ENCODE measurements at places on chromosomes 2 and 18.

GRCh38 chr2:54605836-54606235, 117.6 kb upstream of the EML6 start:
- no peak for DNase-seq

DNA sequence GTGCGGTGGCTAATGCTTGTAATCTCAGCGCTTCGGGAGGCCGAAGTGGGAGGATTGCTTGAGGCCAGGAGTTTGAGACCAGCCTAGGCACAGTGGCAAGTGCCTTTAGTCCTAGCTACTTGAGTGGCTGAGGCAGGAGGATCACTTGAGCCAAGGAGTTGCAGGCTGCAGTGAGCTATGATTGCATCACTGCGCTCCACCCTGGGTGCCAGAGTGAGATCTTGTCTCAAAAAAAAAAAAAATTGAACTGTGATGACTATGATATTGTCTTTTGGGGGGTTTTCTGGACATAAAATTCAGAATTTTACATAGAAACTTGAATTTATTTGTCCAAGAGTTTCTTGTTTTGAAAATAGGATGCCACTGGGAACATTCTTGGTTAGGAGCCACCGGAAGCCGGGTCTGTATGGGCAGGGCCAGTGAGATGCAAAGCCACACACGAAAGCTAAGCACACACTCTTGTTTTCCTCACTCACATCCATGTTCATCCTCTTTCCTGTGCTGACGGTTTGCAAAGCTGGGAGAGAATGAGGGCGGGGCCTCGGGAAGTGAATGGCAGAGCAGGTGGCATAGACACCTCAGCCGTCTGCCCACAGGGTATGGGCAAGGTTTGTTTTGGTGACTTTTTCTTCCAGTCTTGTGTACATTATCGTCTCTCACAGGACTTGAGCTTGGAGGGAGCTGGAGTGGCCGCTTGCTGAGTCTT, 12.6 kb downstream of the AGAP1 start:
- peak; percentile 51 for DNase-seq

- DNase-seq = no peak
These were observed at the start of gene SLC38A11 for GRCh38 chr2:164954954-164955701. SLC38A11 (minus strand) TSS chr2:164955525; CDS start chr2:164955247, 278 bp downstream.

GRCh38 chr18:55317324-55317723, 270.7 kb downstream of the TCF4 start:
- DNase-seq = no peak

GRCh38 chr2:23618794-23619530, 234.0 kb downstream of the KLHL29 start:
- no peak for DNase-seq

GRCh38 chr2:128789776-128790455, 471.2 kb upstream of the HS6ST1 start:
- DNase-seq = no peak

GRCh38 chr2:8086357-8086756, 595.5 kb upstream of the ID2 start:
- no peak for DNase-seq

- DNase-seq = no peak
These were observed 17.7 kb downstream of the TUBB6 start for GRCh38 chr18:12325726-12326245.

DNA sequence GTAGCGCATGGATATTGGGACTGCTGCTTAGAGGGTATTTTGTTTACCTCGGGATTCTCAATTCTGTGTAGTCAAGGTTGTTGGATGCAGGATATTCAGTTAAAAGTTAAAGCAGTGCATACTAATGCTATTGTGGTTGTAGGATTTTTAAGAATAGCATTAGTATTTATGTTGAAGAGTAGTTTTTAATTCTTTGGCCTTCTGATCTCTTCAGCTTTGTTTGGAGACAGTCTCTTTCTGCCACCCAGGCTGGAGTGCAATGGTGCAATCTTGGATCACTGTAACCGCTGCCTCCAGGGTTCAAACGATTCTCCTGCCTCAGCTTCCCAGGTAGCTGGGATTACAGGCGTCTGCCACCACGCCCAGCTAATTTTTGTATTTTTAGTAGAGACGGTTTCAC, 1.5 kb downstream of the RHBDD1 start:
- DNase-seq = no peak

GRCh38 chr18:4544142-4544541, 89.0 kb upstream of the DLGAP1 start:
- no peak for DNase-seq

DNA sequence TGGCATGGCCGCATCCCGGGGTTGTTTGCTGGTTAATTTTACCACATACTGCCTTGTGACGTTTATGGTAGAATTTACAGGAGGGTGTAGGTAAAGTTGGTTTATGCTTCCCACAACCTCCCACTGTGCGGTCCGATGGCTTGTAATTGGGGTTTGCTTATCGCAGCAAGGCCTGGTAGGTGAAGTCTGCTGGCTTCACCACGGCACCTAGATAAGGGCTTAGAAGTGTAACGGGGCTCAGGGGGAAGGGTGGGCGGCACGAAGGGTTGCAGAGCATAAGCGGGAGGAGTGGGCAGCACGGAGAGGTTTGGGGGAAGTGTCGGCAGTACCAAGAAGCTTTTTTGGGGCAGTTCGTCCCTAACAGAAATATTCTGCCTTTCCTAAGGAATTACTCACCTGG, 39.0 kb upstream of the TMEM131 start:
- DNase-seq = no peak

DNA sequence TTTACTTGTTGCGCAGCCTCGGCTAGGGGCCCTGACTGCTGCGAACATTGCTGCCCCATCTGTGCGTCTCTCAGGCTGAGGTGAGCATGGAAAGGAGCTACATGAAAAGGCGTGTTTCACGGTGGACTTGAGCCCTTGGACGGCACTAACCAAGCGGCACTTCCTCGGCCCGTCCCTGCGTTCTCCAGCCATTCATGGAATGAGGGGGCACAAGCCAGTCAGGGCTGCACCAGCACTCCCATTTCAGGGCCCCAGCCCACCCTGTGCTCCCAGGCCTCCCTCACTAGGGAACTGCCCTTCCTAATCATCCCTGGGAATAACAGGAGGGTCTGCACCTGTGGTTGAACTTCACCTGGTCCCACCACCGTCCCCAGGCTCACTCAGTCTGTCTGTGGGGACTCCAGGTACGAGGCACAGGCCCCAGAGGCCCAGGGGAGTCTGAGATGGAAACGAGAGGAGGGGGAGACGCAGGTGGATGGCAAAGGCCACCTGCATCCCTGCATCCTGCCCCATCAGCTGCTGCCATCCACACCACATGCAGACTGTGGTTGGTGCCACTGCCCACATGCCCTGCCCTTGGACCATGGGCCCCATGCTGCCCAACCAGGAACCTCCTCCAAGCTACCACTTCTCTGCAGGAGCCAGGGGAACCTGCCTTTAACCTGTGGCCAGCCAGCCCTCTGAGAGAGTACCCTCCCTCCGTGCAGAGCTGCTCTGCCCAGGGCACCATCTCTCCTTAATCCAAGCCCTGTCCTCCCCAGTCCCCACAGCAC, 99.7 kb downstream of the EIPR1 start:
- no peak for DNase-seq

GRCh38 chr2:73972846-73973245, 11.9 kb upstream of the TET3 start:
- no peak for DNase-seq

- no peak for DNase-seq
These were observed 77.7 kb upstream of the PELI1 start for GRCh38 chr2:64221935-64222334.

DNA sequence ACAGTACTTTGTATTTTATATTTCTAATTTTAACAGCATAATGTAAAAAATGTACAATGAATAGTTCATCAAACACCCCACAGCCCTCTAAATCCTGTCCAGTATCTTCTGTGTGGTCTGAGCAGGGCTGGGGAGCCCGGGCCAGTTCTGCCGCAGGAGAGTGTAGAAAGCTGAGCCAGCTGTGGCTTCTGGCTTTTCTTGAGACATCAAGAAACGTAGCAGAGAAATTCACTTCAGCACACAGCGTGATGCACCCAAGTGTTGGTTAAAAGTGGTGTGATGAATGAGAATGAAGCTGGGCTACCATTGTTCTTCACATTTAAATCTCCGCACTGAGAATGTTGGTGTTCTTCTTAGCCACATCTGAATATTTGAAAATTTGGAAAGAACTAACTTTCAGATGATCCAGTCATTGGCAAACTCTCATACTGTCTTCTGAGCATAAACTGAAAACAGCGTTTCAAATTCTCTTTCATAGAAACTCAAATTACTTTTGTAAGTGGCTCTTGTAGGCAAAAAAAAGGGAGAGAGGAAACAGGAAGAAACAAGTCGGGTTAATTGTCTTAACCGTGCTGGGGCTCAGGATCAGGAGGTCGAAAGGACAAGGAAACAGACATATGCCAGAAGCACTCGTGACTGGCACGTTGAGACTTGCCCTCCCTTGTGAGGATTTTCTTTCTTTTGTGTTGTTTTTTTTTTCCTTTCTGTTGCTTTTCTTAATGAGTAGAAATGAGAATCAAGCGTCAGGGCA, 23.4 kb upstream of the TMEM87B start:
- no peak for DNase-seq

GRCh38 chr2:146386096-146386495, 1458.7 kb upstream of the ACVR2A start:
- DNase-seq = no peak

DNA sequence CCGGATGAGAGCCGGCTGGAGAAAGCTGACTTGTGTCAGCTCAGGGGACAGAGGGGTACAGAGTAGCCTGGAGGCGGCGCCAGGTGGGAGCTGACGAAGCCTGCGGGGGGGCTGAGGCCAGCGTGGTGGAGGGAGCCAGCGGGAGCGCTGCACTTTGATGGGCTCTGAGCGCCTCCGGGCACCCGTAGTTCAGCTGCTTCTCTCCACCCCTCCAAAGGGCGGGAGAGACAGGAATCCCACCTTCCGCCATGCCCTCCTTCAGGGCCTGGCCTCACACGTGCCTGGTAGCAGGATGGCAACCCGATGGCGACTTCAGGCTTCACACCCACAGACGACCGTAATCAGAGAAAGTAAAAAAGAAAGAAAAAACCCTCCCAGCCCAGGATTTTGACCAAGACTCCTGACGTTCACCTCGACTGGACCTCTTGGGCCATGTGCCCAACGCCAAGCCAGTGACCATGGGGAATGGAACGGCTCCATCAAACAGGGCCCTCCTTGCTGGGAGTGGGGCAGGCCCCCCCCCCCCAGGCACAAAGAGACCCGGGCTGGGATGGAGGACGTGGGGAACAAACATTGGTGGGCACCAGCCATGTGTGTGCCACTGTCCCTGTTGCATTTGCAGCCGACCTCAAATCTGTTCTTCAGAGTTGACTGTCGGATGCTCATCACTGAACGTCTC, 60.7 kb upstream of the ASAP2 start:
- DNase-seq = no peak

- DNase-seq = no peak
These were observed 43.0 kb downstream of the STAT1 start for GRCh38 chr2:190970873-190971506.

DNA sequence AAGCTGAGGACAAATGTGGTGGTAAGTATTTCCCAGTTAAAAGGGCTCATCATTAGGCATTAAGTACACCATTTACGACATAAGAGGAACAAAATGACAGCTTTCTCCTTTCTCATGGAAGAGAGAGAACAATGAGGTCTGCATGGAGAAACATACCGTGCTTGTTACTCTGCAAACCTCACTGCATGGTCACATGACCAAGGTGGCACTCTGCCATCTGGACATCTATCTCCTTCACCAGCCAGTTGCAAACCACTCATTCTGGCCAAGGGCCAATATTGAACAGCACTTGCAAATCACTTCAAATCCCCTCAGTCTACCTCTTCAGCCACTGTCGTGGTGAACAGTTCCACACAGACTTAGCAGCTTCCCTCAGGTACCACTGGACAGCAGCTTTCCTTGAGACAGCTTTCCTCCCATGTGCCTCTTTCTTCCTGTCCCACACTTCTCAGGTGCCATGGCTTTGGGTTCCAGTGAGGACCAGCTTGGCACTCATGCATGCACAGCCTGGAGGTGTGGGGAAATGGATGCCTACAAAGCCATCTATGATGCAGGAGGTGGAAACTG, 29.5 kb upstream of the DPP4 start:
- no peak for DNase-seq

- DNase-seq = no peak
These were observed 214.6 kb downstream of the SETBP1 start for GRCh38 chr18:44895176-44895798.

GRCh38 chr2:176002688-176003210, 682 bp upstream of the LNPK start:
- no peak for DNase-seq

GRCh38 chr18:25146512-25146910, 205.5 kb downstream of the ZNF521 start:
- DNase-seq = no peak

DNA sequence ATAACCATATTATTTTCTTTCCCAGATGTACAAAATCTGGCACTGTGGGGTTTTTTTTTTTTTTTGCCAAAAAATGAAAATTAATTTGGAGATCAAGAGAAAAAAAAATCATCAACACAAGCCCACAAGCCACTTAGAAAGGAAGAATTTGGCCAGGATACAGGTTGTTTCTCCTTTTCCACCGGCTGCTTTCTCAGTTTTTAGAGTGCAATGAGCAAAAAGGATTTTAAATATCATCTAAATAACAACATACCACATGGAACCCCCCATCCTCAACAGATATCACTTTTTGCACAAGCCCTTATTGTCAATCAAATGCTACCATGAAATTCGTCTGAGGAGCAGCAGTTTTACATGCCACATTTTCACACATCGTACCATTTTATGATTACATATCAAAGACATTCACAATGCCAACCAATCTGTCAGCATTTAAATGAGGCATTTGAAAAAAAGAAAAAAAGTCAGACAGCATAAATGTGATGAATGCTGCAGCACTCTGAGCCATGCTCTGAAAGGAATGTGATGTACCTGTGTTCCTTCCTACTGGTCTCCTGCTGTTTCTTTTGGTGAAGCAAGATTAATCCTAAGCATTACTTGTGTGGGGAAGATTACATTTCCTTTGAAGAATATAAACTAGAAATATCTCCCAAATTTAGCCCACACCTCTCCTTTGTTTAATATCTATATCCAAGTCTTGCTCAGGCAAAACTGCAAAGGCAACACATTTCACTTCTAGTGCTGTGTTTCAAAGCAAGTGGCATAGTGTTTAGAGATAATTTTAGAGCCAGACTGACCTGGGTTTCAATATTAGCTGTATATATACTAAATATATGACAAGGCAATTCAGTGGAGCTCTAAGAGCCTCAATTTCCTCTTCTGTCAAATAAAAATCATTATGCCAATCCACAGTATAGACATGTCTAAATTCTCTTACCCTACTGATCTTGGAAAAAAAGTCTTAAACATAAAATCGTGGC, 391.3 kb downstream of the CMPK2 start:
- DNase-seq = no peak

GRCh38 chr2:120738117-120738516, 2.4 kb downstream of the GLI2 start:
- no peak for DNase-seq

DNA sequence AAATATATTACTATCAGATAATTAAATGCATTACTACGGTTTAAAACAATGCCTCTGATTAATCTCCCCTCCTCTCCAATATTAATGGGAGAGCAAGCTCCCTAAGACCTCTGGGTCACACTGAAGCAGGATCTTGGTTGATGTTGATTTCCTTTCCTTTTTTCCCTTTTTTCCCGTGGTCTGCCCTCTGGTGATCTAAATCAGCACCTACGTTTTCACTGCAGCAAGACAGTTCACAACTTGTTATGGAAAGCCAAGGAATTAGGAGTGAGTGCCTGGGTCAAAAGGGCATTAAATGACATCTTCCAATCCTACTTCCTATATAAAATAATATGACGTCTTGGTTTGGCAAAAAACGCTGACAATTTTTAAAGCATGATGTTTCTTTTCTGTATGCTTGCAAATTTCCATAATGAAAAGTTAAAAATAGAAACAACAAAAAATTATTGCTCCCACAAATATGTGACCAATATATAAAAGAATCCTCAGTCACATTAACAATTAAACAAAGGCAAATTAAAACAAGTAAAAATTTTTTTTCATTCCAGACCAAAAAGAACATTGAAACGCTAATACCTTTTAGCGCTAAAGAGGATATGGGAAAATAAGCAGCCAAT, 7.9 kb upstream of the CFAP36 start:
- peak; percentile 8 for DNase-seq
